Jurkat, Clone E6-1 (cell line): ENCODE measurements at places on chromosomes 4 and X.

- no peak for DNase-seq
Observed at GRCh38 chr4:180794333-180794732, 1448.9 kb upstream of the TENM3 start.

GRCh38 chr4:111761531-111761930, 383.7 kb upstream of the FAM241A start:
- no peak for DNase-seq

DNA sequence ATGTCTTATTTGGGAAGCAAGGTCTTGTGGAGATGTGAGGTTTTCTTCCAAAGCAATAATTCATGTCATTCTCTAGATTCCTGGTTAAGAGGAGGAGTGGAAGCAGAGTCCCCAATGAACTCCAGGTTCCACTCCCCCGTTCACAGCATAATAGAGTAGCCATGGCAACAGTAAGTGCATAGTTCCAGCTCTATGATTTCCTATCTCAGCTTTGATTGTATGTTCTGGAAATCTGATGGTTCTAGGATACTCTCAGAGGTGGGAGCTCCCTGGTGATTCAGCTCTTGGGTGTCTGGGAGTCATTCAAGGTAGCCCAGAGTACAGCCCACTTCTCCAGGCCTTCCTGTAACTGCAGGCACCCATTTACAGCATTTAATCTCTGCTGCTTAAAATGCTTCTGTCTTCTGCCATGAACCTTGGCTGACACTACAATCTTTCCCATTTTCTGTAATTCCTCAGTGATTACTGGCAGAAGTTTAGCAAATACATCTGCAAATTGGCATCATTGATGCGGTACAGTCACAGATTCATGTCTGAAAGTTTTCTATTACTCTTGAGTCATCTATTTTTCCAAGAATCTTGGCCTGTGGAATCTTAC, 242.0 kb downstream of the MAPK10 start:
- no peak for DNase-seq

GRCh38 chr4:188551156-188551555, 411.9 kb downstream of the TRIML1 start:
- no peak for DNase-seq

- DNase-seq = no peak
Observed at GRCh38 chr4:111813555-111814140, 331.6 kb upstream of the FAM241A start.

GRCh38 chr4:26719954-26720552, 136.2 kb downstream of the TBC1D19 start:
- DNase-seq = peak; percentile 17

DNA sequence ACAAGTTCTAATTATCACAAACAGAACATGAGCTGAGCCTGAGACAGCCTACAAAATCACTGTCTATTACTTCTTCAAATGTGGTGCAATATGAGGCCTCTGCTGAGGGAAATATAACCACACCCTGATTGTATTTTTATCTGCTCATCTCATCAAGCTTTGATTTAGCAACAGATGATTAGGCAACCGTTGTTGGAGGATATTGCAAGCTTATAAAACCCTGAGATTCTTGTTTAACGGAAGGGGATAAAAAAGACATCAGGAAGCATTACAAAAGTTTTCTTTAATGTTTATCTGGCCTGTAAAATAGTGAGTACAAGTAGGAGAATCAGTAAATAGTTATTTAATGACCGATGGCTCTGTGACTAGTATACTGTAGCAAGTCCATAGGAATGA, 108.5 kb downstream of the ZNF330 start:
- peak; percentile 53 for DNase-seq

- DNase-seq = no peak
Observed at GRCh38 chrX:11287505-11287904, 5.7 kb upstream of the AMELX start.

GRCh38 chrX:46959101-46959500, 46.9 kb downstream of the JADE3 start:
- DNase-seq = no peak

- no peak for DNase-seq
Observed at GRCh38 chr4:119111296-119111695, 24.3 kb upstream of the MYOZ2 start.

DNA sequence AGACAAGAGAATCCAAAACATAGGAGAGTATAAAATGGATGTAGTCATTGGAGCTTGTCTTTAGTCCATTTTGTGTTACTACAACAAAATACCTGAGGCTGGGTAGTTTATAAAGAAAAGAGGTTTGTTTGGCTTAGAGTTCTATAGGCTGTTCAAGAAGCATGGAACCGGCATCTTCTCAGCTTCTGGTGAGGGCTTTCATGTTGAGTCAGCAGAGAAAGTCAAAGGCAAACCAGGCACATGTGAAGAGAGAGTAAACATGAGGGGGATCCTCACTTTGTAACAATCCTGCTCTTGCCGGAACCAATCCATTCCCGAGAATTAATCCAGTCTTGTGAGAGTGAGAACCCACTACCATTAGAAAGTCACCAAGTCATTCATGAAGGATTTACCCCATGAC, 8.1 kb upstream of the HCCS start:
- no peak for DNase-seq

DNA sequence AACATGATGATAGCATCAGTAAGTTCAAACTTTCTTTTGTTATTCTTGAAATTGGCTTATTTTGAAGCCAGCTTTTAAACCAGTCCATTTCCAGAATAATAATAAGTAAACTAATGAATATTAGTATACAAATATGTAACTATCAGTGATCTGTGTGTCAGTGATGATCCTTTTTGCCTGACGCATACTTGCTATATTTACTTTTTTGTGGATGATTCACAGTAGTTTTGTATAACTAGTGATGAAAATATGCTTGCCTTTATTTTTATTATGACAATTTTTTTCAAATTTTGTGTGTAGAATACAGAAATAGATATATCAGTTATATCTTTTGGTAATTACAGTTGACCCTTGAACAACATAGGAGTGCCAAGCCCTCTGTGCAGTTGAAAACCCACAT, 49.5 kb downstream of the USP53 start:
- no peak for DNase-seq

GRCh38 chr4:66482186-66482585, 811.9 kb upstream of the EPHA5 start:
- DNase-seq = no peak

DNA sequence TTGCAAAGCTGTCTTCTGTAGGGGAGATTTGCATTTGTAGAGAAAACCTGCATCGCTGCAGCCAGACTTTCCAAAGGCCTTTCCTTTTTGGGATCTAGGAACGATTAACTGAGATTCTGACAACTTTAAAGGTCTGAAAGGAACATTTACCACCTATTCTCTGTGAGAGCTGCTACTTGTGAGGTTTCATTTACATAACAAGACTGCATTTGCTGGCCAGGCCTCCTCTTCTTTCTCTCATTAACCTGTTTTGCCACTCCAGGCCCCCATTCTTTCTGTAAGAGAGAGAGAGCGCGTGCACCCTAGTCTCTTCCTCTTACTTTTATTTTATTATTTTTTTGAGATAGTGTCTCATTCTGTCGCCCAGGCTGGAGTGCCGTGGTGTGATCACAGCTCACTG, 31.6 kb downstream of the TMEM31 start:
- no peak for DNase-seq

DNA sequence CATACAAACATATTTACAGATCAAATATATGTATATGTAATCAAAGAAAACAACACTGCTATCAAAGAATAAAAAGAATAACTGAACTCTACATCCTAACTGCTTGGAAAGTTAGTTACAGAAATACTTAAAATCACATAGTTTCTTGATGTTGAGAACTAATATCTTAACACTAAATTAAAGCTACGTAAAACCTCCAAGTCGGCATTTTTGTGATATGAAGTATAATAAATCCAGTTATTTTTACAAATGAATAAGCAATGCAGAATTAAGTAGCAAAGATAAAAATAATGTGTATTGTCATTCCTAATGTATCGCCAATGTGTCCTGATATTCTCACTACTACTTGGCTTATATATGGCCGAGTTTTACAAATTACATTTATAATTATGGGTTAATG, 68.4 kb downstream of the JADE1 start:
- DNase-seq = no peak

- DNase-seq = no peak
Observed at GRCh38 chr4:108391701-108392455, 223.1 kb upstream of the LEF1 start.

GRCh38 chr4:55338486-55338885, 7.6 kb upstream of the SRD5A3 start:
- no peak for DNase-seq

DNA sequence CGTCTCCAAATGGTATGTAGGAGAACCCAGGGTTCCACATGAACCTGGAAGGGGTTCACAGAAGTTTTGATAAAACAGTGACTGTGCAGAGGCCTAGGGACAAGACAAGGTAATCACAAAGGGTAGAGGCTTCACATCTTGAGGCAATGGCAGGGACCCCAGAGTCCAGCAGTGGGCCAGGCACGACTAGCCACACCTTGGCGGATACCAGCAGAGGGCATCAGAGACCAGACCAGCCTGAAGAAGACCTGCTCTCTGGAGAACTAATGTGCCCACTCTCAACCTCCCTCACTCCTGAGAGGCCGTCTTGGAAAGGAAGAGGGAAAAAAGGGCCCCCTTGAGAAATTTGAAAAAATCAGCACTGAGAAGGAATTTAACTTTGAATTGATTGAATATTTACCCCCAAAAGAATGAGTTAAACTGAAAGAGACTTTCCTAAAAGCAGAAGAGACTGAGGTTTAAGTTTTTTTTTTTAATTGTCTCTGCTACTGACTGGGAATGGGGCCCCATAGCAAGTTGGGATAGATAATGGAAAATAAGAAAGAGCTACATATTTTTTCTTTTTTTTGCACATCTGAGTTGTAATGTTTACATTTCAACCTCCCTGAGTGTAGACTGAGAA, 243.8 kb upstream of the JADE1 start:
- peak; percentile 11 for DNase-seq

DNA sequence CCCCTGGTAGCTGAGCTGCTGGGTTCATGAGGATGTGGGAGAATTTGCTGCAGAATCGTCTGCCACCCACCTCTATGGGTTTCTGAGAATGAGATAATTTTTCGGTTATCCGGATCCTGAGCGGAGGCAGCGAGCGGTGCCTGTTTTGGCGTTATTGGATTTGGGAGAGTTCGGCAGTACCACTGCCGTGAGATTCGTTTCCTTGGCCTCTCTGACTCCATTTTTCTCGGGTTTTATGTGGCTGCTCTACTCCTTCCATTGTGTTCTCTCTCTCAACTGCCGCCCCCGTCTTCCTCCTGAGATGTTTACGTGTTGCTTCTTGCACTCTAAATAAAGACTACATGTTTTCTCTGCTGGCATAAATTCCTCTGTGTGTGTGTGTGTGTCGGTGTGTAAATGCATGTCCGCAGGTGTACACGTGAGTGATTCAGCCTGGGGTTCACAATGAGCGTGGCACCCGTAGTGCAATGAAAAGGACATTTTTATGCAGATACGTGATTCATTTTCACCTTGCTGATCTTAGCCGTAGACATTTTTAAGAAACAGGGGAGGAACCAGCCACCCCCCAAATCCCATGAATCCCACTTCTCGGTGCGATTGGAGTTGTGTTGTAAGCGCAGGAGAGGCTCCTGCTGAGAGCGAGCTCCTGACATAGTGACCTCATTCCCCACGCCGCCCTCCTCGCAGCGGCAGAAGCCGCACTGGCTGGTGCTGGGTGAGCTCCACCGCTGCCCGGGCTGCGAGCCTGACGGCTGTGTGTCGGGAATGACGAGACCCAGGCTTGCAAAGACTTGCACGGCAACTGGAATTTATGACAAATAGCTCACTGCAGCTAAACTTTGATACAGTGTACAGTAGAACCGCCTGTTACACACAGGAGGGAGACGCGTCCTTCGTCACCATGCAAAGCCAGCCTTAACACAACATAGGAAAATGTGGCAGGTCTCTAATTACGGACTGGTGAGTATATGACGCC, 82.2 kb downstream of the STOX2 start:
- no peak for DNase-seq

- no peak for DNase-seq
Observed at GRCh38 chrX:10174051-10174450, 17.3 kb downstream of the CLCN4 start.

DNA sequence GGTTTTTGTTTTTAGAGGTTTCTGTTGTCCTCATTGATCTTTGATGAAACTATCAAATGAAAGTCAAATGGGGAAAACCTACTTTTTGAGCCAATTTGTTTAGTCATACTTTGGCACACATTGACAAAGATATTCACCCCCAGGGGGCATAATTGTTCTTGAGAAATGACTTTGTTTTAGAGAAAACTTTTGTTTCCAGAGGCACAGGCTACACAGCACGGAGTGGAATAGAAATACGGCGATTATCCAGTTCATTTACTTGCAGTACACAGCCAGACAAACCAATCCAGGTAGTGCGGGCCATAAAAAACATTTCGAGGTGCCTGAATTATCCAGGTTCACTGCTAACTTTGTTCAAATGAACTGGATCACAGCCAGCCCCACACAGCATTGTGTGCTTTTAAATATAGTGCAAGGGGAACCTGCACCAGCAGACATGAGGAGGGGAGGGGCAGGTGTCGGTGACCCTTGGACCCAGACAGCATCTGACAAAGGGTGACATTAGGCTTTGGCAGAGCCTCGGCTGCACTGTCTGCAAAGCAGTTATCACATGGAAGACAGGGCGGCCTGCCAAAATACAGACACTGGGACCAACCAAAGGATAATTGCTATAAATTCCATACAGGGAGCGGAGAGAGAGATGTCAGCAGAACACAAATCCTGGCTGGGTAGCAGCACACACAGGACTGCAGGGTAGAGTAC, 179.6 kb upstream of the NOCT start:
- DNase-seq = no peak

DNA sequence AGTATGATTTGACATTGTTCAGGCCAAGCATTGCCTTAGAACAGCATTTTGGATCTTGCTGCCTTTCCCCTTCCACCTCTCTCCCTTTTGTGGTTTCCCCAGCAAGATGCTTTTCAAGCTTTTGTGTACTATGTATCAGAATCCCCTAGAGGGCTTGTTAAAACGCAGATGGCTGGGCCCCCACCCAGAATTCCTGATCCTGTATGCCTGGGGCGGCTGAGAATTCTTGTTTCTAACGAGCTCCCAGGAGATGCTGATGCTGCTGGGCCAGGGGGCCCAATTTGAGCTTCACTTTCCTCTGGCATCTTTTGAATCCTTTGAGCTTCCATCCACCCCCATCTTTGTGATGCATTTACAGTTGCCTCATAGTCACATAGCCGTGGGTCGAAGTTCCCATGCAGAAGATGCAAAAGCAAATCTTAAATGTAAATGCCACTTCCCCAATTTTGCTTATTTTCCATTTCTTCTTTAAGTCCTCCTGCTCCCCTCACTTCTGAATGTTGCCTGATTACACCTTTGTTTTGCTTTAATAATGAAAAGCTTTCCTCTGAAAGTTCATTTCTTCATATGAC, 18.5 kb downstream of the HCCS start:
- DNase-seq = no peak

GRCh38 chrX:47302396-47302795, 68.0 kb upstream of the ZNF157 start:
- no peak for DNase-seq

- no peak for DNase-seq
Observed at GRCh38 chr4:77121736-77122240, 35.2 kb upstream of the CCNG2 start.

- DNase-seq = no peak
Observed at GRCh38 chr4:13849778-13850177, 222.3 kb upstream of the BOD1L1 start.

- DNase-seq = peak; percentile 71
Observed at GRCh38 chr4:185395238-185395955, at the start of gene LRP2BP. TSS of gene LRP2BP (minus strand) at chr4:185395924. CDS start at chr4:185378186, 17,738 bp downstream.
